ENCODE measurements at places on chromosomes 7 and 10.

DNA sequence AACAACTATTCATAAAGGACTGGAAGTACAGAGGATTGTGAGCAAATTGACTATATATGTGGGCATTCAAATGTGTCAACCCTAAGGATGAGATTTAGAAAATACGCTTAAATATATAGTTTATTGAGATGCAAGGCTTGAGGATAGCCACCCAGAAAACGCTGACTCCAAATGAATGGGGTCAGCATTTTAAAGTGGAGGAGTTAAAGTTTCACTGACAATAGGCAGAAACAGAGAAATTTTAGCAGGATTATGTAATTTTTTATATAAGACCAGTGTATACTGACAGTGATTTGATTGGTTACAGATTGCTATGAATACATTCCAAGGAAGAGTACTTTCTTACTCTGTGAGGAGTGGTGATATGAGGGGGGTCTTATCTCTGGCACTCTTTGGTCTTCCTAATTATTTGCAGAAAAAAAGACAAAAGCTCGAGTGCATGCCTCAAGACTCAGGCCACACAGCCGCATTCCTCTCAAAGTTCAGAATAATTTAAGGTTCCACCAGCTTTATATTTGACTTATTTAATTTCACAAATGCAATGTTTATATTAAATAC lies 38.6 kb upstream of the ARL4A start:
- DNase-seq, result no peak

GRCh38 chr10:55629793-55630490 lies 731.1 kb downstream of the ZWINT start:
- DNase-seq, result peak; percentile 21

DNA sequence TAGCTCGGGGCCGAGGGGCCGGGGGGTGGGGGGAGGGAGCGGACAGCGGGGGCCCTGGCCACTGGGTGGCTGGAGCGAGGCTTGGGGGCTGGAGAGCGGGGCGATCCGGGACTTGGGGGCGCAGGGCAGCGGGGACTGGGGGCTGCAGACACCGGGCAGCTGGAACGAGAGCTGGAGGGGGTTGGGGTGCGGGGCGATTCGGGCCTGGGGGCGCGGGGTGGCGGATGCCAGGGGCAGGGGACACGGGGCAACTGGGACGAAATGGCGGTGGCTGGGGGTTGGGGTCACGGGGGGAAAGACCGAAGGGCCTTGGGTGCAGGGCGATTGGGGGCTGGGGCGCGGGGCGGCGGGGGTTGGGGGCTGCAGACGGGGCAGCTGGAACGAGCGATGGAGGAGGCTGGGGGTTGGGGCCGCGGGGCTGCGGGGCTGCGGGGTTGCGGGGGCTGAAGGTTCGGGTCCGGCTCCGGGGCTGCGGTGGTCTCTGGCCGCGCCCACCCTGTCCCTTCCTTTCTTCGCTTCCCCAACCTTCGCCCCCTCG lies 590 bp downstream of the COL26A1 start:
- DNase-seq, result no peak

DNA sequence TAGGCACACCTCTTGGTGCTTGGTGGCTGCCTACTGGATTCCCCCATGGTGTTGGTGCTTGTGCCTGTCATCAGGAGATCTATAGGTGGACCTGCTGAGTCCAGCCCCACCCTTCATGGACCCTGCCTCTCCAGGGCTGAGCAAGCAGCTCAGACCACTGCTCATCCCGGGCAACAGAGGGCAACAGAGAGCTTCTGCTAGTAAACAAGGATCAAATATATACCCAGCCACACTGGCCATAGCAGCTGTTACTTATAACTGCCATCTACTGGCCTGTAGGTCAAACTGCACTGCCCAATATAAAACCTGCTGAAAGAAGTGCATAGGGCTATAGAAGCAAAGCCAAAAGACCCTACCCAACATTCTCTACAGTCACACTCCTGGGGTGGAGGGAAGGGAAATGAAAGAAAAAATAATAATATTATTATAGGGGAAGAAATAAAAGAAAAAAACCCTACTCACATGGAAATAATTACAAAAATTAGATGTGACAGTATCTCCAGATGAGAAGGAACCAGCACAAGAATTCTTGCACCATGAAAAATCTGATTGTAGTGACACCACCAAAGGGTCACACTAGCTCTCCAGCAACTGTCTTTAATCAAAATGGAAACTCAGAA lies 54.9 kb upstream of the ZNF800 start:
- peak; percentile 58 for DNase-seq

DNA sequence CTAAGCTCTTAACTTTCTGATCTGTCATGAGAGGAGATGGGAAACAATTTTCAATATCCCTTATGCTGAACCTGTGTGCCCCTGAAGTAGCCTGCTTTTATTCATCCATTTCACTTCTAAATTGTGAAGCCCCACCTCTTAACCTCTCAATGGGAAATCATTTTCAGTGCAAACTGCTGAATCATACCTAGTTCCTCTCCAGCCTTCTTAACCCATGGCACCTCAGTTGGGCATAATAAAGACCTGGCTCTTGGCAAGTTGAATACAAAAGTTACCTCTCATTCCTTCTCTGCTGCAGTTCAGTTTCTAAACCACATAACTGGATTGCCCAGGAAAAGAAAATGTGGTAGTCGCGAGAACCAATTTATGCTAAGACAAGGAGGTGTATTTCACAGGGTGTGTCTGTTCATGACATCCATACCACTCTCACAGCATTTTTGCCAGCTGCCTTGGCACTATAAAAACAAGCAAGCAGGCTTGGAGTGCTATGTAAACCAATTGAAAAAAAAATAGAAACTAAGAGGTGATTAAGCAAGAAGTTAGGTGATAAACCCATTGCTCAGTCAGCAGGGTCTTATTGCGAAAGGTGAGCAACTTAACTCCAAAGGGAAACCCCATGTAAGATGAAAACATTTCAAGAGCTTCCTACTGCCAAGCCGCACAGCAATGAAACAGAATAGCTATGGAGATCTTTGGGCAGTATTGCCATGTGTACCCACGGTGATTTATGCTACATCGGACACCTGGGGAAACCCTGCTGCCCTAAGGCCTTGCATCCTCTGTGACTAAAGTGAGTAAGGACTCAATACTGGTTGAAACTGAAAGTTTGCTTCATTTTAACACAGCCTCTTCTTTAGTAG lies 57.0 kb upstream of the DKK1 start:
- DNase-seq, result no peak

DNA sequence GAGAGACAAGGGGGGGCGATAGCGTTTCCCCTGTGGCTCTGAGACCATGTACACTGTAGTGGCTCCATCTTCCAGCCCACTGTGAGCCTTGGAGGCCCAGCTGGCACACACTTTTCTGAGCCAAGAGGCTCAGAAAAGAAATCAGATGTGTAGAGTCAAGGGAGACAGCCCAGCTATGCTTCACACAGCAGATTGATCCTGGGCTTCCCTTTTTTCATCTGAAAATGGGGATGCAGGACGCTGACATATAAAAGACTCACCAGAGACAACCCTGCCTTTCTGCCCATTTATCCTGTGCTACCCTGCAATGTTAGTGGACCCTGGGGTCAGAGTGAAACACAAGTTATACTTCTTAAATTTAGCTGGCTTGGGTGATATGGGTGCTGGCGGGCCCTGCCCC lies 14.3 kb downstream of the TMEM273 start:
- no peak for DNase-seq

GRCh38 chr7:40288827-40289226 lies 154.0 kb downstream of the SUGCT start:
- DNase-seq, result no peak

DNA sequence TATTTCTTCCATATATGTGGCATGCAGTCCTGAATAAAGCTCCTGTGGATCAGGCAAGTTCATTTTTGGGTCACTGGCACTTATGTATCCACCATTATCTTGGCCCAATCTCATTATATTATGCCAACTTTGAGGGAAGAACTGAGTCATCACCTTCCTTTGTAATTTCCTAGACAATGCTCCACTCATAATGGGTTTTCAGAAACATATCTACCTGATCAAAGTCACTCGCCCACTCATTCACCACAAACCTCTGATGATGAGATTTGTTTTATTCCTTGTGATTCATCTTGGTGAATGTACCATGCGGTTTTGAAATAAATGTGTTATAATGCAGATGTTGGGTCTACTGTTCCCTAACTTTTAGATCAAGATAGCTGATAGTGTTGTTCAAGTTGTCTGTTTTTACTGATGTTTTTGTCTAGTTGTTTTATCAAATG lies 525.8 kb downstream of the KIF20B start:
- DNase-seq, result no peak

DNA sequence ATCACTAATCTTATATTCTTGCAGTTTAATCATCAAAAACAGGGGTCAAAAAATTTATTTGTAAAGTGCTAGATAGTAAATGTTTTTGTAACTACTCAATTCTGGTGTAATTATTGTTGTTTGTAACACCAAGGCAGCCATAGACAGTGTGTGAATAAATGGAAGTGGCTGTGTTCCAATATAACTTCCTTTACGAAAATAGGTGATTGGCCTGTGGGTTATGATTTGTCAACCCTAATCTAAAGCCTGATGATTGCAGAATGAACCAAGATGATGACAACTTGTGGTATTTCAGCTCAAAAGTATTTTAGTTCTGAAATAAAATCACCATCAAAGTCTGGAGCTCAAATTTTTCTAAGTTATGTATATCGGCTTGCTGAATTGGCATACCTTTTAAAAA lies 34.4 kb upstream of the ETV1 start:
- DNase-seq, result no peak

DNA sequence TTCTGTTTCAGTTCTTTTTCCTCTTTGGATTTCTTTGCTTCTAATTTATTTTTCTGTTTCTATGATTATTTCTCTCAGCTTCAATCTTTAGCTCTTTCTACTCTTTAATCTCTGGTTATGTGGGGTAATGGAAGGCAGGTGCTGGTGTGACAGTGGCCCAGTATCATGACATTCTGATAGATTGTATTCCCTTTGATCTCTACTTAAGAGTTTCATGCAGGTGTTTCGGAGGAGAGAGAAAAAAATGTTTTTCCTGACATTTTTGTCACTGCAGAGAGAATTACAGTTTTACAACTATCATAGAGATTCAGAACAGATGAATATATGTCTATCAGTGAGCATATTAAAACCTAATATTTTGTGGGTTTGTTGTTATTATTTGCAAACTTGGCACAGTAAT lies 524.9 kb downstream of the CNTNAP2 start:
- no peak for DNase-seq

GRCh38 chr10:29946953-29947700 lies 112.3 kb downstream of the JCAD start:
- peak; percentile 89 for DNase-seq

- no peak for DNase-seq
Observed at GRCh38 chr7:12320241-12320986, 83.3 kb downstream of the VWDE start.

DNA sequence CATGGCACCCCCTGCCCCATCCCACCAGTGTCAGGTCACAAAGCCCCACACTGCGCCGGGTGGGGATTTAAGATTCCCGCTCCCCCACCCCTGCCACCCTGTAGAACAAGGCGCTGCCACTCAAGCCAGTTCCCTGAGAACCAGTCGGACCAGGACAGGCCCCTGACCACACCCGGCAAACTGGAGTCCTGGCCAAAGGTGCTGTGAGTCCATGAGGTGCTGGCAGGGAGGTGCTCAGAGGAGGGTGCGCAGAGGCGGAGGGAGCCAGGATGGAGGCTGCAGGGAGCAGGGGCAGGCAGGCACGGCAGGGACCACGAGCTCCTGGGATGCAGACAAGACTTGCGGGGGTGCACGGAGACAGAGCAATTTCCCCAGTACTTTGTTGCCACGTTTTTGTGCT lies 19.7 kb upstream of the GDI2 start:
- DNase-seq, result no peak

GRCh38 chr7:106952658-106953231 lies 87.7 kb downstream of the PIK3CG start:
- no peak for DNase-seq

DNA sequence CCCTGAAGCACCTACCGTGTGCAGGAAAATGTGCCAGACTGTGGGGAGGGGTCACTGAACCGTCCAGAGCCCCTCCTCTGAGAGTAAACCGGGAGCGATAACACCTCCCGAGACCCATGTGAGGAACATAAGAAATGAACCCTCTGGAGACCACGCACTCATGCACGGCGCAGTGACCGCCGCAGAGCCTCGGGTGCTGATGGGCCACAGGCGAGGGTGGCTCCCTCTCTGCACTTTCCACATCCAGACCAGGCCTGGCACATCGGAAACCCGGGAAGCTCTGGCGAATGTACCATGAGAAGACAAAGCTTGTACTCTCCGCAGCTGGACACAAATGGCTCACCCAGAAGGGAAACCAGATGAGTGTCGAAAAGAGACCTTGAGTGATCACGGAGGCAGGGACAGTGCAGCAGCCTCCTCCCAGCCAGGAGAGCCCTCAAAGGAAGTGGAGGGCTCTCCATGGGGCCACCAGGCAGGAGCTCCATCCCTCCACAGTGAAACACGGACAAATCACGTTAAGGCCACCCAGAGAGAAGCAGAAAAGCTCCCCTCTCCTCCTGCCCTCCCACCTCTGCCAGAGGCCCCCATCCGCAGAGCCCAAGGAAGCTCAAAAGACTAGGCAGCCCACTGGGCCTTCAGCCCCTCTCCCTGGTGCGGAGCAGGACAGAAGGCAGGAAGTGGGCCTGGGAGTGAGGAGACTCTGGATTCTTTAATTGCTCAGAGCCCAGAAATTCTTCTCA lies 178.1 kb upstream of the PPP2R2D start:
- DNase-seq, result no peak

DNA sequence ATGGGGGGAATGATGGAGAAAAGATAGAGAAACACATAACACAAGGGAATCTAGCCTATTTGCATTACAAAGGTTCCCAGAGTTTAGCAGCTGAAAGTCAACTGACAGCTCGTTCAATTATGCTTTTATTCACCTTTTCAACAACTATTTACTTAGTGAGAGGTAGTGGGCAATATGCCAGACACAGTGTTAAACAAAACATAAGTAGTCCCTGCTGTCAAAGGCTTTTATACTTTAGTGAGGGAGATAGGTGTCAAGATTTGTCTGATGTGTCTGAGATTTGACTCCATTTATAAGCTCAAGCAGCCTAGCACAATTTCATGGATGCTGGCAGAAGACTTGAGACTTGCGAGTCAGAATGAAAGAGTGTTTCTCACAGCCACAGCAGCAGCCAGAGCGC lies 549.0 kb upstream of the VSTM2A start:
- no peak for DNase-seq

DNA sequence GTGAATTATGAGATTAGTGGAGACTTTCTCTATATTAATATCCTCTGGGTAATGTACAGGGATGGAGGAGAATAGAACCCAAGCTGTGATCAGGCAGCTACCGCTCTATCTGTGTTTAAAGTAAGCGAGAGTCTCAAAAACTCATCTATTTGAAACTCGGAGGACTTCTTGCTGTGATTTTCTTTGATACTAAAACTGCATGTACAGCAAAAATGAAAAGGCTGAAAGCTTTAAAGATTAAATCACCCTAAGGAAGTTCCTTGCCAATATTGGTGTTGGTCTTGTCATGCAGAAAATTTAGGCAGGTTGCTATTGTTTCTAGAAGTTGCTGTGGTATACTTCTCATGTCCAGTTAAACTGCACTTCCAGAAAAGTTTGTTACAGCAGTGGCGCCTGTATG lies 110.8 kb downstream of the DNAH11 start:
- DNase-seq, result no peak

- no peak for DNase-seq
Observed at GRCh38 chr7:7978860-7979259, 10.3 kb downstream of the GLCCI1 start.
